ENCODE measurements at places on chromosomes 16 and 17.

DNA sequence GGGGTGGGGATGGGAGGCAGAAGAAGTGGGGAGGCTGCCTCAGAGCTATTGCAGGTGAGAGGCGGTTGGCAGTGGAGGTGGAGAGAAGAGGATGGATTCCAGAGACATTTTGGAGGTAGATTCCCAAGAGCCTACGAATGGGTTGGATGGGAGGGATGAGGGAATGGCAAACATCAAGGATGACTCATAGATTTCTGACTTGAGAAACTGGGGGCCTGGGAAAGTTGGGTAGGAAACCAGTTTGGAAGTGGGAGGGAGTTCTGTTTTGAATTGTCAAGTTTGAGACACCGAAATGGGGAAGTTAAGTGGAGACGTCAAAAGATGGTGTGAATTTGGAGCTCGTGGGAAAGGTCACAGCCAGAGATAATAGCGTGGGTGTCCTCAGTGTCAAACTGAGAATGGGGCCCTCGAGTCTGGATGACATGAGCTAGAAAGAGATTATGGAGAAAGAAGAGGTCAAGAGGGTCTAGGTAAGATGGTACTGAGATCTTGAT, 6.2 kb upstream of the CYLD start:
- no peak for DNase-seq

GRCh38 chr16:31006086-31006385, 4.4 kb downstream of the STX1B start:
- DNase-seq, result no peak

GRCh38 chr17:72117535-72118334, 3.1 kb upstream of the SOX9 start:
- no peak for DNase-seq

- no peak for DNase-seq
These were observed 15.2 kb downstream of the CASKIN1 start for GRCh38 chr16:2180962-2181923.

All from activated T-cell treated with anti-CD3 and anti-CD28 coated beads for 48 hours (primary cell).